ENCODE measurements at places on chromosomes 7 and 10. TPM values are rescaled to one million over a fixed set of nuclear protein-coding genes. Genes with fewer than 3 reads are reported as not detected.

DNA sequence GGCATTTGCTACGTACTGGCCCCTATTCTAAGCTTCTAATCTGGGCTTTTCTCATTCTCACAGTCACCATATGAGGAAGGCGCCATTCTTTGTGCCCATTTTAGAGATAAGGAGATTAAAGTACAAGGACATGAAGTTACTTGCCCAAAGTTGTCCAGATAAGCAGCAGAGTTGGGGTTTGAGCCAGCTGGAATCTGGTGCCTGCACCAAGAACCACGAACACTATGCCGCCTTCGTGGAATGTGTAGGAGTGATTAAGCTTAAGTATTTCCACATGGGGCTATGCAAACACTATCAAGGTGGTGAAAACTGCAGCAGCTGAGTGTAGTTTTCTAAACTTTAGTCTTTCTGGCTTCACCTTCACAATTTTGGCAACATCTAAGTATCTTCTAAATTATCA, 342.7 kb upstream of the ETV1 start:
- H3K4me3 ChIP-seq: no peak overlapping the region
- no peaks in the 10 kb centered on the region for H3K27me3 ChIP-seq
- no peaks in the 10 kb centered on the region for H3K4me1 ChIP-seq
- H3K27ac ChIP-seq: no peak overlapping the region
- no peaks in the 10 kb centered on the region for H3K36me3 ChIP-seq
- no peak for DNase-seq

The PNLIPRP3 gene
- total RNA-seq: not detected

The ANKRD7 gene
- 0.97 TPM for total RNA-seq

The ZPBP gene
- total RNA-seq: not detected

- peaks cover 4% of the 10 kb centered on the region for H3K36me3 ChIP-seq
- no peak overlapping the region for H3K4me3 ChIP-seq
- H3K4me1 ChIP-seq: peaks cover 12% of the 10 kb centered on the region
- H3K27ac ChIP-seq: no peak overlapping the region
- no peaks in the 10 kb centered on the region for H3K27me3 ChIP-seq
These were observed 13.6 kb downstream of the POR start for GRCh38 chr7:75928568-75928914.

GRCh38 chr10:6100370-6100769, 11.5 kb downstream of the RBM17 start:
- no peak overlapping the region for H3K27ac ChIP-seq
- DNase-seq: no peak
- H3K36me3 ChIP-seq: peaks cover 13% of the 10 kb centered on the region
- H3K27me3 ChIP-seq: no peaks in the 10 kb centered on the region

The GAD2 gene
- not detected for total RNA-seq

The DMTF1 gene
- total RNA-seq: 42.2 TPM

The ABCC2 gene
- total RNA-seq: 0.33 TPM
